Activated T-cell treated with anti-CD3 and anti-CD28 coated beads for 4 hours (primary cell): ENCODE measurements at places on chromosomes 6 and 20.
A peak's percentile ranks its signal among the peaks of the same experiment; 100 is the strongest.

DNA sequence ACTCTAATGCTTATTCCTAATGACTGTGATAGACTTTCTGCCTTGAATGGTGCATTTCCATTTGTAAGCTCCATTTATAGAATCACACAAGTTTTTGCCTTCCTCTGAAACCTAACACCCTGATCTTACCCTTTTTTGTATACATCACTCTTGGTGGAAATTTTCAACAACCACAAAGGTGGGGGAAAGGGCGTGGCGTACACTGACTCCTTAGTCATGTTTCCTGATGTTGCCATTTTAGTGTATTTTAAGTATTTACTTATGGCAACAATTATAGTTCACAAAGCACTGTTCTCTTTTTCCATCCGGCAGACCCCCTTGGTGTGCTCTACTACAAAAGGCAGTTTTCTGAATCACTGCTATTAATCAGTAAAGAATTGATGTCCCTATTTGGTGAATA, 92.0 kb downstream of the ATXN1 start:
- peak; percentile 65 for DNase-seq

GRCh38 chr6:154613137-154613676, 102.7 kb upstream of the CNKSR3 start:
- DNase-seq = no peak

- DNase-seq = no peak
Observed at GRCh38 chr20:24603454-24603853, 134.0 kb downstream of the SYNDIG1 start.

DNA sequence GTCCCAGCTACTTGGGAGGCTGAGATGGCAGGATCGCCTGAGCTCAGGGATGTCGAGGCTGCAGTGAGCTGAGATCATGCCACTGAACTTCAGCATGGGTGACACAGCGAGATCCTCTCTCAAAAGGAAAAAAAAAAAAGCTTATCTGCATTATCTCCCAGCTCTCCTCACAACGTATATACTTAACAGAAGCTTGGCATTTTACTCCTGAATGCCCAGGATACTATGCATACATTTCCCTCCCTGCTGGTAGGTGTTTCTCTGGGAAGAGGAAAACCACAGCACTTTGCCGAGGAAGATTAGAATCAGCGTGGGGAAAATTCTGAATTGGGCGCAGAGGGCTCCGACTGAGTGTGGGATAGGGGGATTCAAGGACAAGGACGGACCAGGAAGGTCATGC, 800.6 kb downstream of the DHX35 start:
- DNase-seq = no peak
